Stimulated activated CD4-positive, alpha-beta T cell treated with anti-CD3 and anti-CD28 coated beads, Interleukin-4, amount 100 ng/mL, for 24 hours (primary cell): ENCODE measurements at places on chromosomes 6 and 20.

DNA sequence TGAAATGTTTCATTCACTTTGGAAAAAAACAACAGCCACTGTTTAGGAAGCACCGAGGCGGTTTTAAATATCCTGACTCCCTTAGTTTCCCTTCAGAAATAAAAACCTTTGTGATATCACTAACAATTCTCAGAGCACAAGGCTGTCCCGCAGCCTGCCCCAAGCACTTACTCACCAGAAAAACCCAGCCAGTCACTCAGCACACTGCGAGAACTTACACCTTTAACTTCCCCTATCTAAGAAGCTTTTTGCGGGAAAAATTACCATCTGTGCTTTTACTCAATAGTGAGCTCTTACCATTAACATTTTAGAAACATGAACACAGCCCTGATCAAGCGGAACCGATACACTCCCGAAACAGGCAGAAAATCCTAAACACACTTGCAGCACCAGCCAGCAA lies 9.3 kb downstream of the ZBTB46 start:
- DNase-seq, result no peak

- DNase-seq, result no peak
Measured at GRCh38 chr6:31060145-31060544, 49.9 kb downstream of the MUC22 start.

GRCh38 chr6:112649853-112650252 lies 302.7 kb downstream of the RFPL4B start:
- no peak for DNase-seq

DNA sequence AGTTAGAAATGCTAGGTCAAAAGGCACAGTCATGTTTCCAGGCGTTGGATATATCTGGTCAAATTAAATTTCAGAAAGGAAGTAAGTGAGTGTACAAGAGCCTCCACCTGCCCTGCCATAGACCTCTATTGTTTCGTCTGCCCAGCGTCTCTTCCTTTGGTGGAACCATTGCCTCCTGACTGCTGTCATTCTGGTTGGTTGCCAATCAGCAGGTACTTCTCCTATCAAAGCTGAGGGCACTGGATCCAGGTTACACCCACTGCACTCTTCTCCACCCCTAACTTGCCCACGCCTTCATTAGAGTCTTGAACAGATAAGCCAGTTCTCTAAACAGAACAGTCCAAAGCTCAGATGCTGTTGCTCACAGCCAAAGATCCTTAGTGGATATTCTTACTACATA lies 2.6 kb upstream of the WFDC5 start:
- no peak for DNase-seq
